Femur (tissue), 1 donor: ENCODE measurements at places on chromosomes 2 and 18.

GRCh38 chr2:52238782-52239181 lies 1206.8 kb upstream of the NRXN1 start:
- DNase-seq: no peak

DNA sequence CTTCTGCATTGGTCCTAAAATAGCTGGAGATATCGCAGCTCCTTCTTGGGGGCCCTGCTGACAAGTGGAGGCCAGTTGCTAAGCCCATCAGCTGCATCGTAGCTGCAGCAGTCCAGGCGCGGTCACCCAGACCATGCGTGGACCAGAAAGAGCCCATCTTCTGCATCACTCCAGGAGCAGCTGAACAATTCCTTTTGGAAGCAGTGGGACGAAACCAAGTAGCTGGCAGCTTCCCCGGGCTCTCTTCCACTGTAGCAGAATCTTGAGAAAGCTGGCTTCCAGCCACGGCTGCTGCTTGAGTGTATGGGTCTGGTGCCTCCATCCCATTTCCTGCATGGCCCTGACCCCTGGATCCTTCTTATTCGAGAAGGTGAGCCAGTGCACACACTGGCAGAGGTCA lies 22.2 kb upstream of the CAB39 start:
- no peak for DNase-seq

DNA sequence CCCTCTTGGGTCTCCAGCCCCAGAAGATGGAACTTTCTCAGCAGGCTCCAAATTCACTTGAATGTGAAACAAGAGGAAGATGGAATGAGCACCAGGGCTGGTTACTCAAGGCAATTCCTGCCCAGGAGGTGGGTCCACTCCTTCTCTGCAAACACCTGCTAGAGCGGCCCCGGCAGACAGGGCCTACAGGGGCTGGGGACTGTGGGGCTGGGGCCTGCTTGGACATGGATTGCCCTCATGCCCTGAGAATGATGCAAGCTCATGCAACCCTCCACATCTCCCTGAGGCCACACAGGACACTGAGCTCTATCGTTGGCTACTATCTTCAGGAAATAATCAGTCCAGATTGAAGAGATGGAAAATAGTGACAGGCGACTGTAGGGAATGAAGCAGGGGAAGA lies 39.1 kb downstream of the TFCP2L1 start:
- no peak for DNase-seq

- no peak for DNase-seq
Measured at GRCh38 chr18:8516371-8517250, 92.6 kb upstream of the RAB12 start.

DNA sequence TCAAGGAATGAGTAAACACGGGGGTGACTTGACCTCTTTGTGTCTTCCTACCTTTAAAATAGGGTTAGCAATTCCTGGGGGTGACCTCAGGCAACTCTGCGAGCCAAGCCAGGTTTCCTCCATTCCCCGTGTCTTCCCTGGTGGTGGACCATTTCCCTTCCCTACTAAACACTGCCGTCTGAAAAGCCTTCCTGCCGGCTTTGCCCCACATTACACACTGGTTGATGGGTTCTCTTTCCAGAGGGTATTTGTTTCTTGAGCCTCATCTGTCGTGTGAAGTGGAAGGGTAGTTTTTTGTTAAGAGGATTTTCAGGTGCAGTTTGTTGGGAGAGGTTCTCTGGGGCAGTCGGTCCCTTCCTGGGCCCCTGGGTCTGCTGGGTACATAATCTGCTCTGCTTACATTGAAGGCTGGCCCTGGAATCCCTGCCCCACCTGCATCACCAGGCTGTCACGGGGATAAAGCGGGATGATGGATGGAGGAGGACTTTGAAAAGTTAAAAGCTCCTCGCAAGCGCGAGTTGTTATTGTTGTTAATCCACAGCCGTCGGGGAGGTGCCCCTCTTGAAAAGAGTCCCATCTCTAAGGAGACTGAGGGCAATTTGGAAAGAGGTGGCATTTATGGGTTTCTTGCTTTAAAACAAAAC lies 175.4 kb upstream of the SPRED2 start:
- no peak for DNase-seq

DNA sequence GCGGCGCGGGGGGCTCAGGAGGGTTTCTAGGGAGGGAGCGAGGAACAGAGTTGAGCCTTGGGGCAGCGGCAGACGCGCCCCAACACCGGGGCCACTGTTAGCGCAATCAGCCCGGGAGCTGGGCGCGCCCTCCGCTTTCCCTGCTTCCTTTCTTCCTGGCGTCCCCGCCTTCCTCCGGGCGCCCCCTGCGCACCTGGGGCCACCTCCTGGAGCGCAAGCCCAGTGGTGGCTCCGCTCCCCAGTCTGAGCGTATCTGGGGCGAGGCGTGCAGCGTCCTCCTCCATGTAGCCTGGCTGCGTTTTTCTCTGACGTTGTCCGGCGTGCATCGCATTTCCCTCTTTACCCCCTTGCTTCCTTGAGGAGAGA lies 5.2 kb downstream of the PROC start:
- DNase-seq: no peak

GRCh38 chr18:50630895-50631294 lies 71.0 kb downstream of the MAPK4 start:
- DNase-seq: no peak

- no peak for DNase-seq
Measured at GRCh38 chr2:11224887-11225286, 69.6 kb downstream of the SLC66A3 start.
